ENCODE measurements at places on chromosomes 7 and 10.

DNA sequence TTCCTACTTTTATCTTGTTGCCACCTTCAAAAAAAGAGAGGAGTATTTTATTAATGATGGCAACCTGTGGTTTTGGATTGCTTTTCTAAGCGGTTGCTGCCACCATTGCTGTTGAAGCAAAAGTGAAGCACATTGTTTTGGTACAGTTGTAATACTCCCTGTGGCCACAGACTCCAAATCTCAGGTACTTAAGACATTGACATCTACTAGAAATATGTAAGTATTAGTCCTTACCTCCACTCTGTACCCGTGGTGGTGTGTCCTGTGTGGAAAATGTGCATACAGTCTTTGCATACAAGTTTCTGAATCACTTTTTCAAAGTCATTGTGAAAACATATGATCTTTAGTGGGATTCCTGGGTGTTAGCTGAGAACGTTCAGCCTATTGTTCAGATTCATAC, 85.7 kb downstream of the ANLN start:
- DNase-seq = no peak

DNA sequence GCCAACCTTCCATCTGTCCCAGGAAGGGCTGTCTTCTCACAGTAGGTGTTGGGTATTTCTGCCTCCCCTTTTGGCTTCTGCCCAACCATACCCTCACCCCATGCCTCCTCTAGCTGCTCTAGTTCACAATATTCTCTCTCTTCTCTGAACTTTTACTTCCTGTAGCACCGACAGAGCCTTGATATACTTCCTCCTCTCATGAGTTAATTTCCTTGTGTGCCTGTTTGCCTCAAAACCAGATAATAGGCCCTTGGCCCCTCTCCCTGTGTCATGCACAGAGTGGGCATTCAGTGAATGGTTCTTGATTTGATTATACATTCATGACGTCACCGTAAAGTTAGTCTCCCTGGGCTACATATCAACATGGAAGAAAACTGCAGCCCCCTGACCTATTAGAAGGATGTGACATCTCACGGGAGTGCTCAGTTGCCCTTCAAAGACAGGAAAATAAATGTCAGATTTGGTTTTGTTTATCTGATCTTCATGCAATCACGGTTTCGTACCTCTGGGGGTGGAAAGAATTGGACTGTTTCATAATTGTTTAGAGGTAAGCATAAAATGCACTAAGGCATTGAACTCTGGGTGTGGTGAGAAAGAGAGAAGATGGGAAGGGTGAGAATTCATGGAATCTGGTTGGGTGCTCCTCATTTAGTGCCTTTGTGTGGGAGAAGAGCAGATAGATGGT, 127.7 kb downstream of the ITIH5 start:
- no peak for DNase-seq

GRCh38 chr10:86538547-86538946, 17.0 kb upstream of the WAPL start:
- no peak for DNase-seq

DNA sequence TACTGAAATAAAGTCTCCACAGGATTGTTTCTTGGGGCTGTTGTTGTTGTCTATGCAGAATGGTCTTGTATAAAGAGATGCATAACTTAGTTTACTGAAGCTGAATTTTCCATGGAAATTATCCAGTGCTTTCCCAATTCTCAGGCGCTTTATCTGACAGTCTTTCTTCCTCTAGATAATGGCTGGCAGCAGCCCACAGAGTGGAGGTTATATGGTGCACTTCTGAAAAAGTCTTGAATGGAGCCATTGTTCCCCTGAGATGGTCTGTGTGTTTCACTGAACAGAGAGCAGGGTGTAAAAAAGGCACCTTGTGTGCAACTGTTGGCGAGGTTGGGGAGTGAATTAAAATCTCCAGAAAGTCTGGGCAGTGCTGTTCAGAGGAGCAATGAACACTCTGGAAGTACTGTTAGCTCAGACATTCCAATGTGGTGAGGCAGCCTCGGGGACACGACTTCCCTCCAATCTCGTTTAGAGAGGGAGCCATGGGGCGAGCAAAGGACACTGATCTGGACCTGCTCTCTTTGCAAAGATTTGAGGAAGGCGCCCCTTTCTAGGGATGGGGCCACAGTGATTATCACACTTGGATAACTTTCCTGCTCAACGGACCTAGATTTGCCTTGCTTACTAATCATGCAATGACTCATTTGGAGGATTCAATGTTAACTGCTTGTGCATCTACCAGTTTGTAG, 2.0 kb upstream of the PLCE1 start:
- DNase-seq = no peak

GRCh38 chr10:52599551-52600200, 172.9 kb downstream of the MBL2 start:
- no peak for DNase-seq

DNA sequence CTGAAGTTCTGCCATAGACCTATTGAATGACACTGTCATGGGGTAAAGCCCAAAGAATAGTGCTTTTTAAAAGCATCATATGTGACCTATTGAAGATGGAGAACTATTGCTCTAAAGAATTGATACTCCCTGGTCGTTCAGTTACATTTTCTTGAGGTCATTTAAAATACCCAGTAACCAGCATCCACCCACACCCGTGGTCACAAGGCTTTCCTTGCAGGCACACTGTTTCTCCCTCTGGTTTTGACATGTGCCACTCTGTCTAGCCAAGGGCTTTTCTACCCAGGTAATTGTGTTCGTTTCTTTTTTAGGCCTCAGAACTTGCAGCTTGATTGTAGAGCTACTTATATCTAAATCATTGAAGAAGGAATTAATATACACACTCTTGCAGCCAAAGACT, 68.3 kb upstream of the LYZL2 start:
- DNase-seq = no peak

- no peak for DNase-seq
These were observed 11.9 kb downstream of the TSPAN14 start for GRCh38 chr10:80465839-80466590.

DNA sequence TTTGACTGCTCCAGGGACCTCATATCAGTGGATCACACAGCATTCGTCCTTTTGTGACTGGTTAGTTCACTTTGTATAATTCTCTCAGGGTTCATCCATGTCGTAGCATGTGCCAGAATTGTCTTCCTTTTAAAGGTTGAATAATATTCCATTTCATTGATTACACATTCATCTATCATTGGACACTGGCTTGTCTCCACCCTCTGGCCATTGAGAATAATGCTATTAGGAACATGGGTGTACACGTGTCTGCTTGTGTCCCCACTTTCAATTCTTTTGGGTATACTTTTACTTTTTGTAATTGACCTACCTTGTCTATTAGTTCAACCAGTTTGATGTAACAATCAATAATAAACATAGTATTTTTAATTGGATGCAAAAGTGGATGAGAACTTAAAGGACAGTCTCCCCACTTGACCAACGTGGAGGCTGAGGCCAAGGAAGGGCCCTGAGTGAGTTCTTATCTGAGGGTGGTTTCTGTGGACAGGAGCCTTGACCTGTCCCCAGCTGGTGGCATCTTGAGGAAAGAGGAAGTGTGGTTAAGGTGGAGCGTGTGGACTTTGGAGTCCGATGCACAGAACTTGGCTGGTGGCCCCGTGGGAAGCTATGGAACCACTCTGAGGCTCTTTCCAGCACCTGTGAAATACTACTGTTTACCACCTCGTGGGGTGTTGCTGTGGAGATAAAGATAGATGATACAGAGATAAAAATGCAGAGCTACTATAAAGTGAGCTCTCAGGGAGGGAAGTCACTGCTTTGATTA, 16.6 kb downstream of the WDFY4 start:
- no peak for DNase-seq

GRCh38 chr7:104767113-104767512, 246.9 kb upstream of the KMT2E start:
- no peak for DNase-seq

DNA sequence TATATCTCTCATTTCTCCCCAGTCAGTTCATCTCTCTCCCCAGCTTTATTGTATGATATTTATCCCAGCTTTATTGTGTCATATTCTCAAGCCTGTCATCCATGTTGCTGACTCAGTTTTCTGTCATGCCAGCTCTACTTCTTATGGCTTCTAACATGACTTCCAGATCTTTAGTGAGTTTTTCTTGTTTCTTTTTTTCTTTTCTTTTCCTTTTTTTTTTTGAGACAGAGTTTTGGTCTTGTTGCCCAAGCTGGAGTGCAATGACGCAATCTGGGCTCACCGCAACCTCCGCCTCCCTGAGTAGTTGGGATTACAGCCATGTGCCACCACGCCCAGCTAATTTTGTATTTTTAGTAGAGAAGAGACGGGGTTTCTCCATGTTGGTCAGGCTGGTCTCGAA, 28.7 kb upstream of the CALU start:
- DNase-seq = no peak

- DNase-seq = no peak
These were observed 162.6 kb upstream of the AUTS2 start for GRCh38 chr7:69435711-69436110.
